ENCODE measurements at places on chromosomes 16 and 17. TPM values are rescaled to one million over a fixed set of nuclear protein-coding genes. Genes with fewer than 3 reads are reported as not detected.

TP53TG3C gene
- polyA plus RNA-seq = not detected

PPY gene
- polyA plus RNA-seq = 0.65 TPM

BRD7 gene
- 130 TPM for polyA plus RNA-seq

EEF2KMT gene
- 13.0 TPM for polyA plus RNA-seq

TMEM97 gene
- polyA plus RNA-seq = 56.2 TPM

KRTAP2-3 gene
- not detected for polyA plus RNA-seq

ATP5PD gene
- polyA plus RNA-seq = 343 TPM

KRTAP4-4 gene
- not detected for polyA plus RNA-seq

PYDC1 gene
- not detected for polyA plus RNA-seq

IST1 gene
- 288 TPM for polyA plus RNA-seq

HID1 gene
- polyA plus RNA-seq = 13.5 TPM

LPO gene
- polyA plus RNA-seq = 0.29 TPM

CUEDC1 gene
- 41.8 TPM for polyA plus RNA-seq

CCL1 gene
- polyA plus RNA-seq = not detected

TEX14 gene
- polyA plus RNA-seq = 0.47 TPM

DNA sequence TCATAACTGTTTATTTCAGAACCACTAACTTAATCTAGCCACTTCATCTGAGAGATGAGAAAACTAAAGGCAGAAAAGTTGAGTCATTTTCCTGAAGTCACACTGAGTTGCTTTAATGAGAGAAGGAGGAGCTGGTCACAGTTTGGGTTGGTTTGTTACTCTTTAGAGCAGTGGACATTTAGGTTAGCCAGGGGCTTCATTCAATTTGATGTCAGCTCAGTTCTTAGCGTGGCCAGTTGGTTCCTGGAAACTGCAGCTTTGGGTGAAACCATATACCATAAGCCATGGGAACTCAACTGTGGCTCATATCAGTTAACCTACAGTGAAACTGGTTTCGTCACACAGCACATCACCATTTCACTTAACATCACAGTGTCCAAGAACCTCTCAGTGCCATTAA, 59.2 kb upstream of the ADORA2B start:
- no peak for DNase-seq

DNA sequence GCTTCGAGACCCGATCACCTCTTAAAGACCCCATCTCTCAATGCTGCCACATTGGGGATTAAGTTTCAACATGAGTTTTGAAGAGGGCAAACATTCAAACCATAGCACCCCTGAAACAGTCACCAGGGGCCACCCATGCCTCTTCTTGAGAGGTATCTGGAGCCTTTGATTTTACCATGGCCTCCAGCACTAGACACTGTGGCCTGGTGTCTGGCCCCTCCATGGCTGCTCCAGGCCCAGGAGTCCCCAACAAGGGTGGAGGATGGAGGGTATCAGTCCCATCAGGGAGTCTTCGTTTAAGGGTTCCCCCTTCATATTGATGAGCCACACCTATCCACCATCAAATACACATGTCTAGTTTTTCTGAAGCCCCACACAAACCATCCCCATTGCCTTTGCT, 66.5 kb upstream of the CDH5 start:
- no peak for DNase-seq

DNA sequence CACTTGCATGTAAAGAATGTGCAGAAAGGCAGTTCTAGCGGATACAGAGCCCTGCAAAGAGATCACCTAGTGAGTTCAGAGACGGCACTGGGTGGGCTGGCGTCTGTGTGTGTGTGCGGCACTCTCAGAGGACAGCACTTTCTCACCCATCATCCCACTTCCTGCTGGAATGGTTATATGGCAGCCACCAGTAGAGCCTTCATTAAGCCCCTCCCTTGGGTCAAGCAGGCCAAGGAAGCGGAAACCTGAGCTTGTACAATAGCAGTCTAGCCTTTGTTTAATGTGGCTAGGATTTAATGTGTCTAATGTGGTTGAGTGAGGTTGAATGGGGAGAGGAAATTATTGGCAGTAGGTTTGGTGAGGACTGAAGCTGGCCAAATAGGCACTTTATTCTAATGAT, 88.3 kb upstream of the ELAC2 start:
- no peak for DNase-seq

GRCh38 chr16:87156195-87156594, 161.0 kb downstream of the C16orf95 start:
- DNase-seq = no peak

DNA sequence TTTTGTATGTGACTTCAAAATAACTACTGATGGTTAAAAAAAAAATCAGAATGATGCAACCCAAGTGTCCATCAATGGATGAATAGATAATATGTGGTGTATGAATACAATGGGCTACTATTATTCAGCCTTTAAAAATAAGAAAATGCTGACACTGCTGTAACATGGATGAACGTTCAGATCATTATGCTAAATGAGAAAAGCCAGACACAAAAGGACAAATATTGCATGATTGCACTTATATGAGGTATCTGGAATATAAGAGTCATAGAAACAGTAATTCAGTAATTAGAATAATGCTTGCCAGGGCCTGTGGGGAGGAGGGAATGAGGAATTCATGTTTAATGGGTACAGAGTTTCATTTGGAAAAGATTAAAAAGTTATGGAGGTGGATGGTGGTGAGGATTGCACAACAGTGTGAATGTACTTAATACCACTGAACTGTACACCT, 25.4 kb downstream of the TENT4B start:
- no peak for DNase-seq

- no peak for DNase-seq
Measured at GRCh38 chr16:57038166-57038565, 48.8 kb downstream of the NLRC5 start.

GRCh38 chr17:55873017-55873758, 122.3 kb downstream of the PCTP start:
- no peak for DNase-seq

DNA sequence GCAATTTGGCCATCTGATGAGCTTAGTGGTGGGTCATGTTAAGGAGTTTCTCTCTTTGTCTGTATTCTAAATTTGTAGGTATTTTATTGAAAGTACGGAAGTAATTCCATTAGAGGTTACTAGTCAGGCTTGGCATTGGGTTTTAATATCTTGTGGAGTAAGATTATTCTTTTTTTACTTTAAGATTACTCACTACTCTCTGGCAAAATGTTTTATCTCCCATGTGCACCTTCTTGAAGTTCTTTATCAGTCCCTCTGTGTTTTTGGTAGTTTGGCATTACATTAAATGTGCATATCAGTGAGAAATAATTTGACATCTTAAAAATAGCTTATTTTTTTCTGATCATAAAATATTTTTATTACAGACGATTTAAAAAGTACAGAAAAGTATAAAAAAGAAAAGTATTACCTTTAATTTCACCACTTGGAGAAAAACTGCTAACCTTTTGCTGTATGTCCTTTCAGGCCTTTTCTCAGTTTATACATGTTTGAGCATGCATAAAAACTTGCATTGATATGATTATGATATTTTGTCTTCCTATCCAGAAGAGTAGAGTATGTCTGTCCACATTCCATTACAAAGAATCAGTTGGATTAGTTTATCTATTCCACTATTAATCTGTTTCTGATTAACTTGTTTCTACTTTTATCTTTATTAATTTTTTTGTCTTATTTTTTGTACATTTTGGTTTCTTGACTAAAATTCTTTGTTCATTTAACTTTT, 198.3 kb downstream of the SPECC1 start:
- DNase-seq = no peak

- no peak for DNase-seq
Measured at GRCh38 chr16:90061437-90061836, 15.7 kb downstream of the PRDM7 start.

- DNase-seq = no peak
Measured at GRCh38 chr16:55498101-55498500, 10.8 kb upstream of the LPCAT2 start.

DNA sequence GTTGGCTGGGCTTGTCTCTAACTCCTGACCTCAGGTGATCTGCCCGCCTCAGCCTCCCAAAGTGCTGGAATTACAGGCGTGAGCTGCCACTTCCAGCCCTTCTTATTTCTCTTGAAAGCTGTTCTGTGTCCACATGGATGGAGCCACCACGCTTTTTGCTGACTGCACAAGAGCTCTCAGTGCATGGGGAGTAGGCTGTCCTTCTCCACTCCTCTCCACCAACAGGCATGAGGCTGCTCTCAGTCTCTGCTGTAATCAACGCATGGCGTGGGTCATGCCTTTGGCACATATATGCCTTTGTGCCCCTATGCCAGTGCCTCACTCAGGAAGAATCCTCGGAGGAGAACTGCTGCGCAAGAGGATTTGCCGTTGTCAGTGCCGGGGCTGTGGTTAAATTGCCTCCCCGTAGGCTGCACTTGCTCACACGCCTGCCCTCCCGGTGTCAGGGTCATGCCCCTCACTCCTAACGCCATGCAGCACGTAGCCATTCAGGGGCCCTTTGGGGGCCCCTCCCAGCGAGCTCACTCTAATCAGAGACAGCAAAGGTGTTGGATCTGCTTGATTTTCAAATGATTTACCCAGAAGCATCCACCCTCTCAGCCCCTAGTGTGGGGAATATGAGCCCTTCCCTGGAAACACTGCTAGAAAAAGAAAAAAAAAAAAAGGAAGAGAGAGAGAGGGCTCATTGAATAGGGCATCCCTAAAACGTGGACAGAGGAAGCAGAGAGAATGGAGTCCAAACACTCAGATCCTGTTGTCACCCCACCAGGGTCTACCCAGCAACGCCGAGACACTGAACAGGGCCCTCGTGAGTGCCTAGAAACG, 47.5 kb upstream of the ZCCHC14 start:
- DNase-seq = no peak

DNA sequence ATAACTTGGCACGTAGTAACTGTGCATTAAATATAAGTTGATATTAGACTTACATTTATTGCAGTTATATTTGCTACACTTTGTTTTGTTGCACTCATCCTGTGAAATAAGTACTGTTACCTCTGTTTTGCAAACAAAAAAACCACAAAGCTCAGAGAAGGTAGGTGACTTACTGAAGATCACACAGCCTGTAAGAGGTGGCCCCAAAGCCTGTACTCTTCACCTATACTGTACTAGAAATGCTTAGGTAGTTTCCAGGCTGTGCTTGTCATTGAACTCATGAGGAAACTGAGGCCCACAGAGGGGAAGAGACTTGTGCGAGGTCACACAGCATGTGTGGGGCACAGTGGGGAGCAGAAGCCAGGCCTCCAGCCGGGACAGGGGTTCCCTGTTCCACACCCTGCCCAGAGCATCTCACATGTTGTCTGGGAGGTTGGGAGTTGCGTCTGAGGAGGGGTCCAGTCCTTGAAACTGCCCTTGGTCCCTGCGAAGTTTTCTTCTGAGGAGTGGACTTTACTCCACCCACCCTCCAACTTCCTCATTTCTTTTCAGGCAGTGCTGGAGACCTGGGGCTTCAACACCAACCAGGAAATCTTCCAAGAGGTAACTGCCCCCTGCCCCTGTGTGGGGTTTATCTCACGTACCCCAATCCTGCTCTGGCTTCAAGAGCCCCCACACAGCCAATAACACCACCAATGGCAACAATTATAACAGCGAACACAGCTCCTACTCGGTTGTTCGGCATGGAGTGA, 13.0 kb downstream of the CETP start:
- DNase-seq = no peak

GRCh38 chr16:4018391-4018790, 97.9 kb downstream of the ADCY9 start:
- no peak for DNase-seq

DNA sequence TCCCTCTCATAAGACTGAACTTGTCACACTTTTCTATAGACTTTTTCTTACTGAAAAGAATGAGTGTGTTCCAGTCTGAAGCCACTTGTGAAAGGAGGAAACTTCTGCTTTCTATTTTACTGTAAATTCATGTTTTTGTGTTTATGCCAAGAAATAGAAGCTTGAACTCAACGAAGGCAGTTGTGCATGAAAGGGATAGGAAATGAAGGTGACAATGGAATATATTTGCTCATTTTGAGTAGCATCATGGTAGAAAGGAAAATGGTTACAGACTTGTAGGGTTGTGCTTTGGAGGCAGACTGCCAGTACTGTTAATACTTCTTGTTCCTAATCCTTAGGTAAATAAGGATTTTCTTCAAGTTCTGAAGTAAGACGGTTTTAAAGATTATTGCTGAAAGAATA, 8.1 kb downstream of the CLTC start:
- DNase-seq = no peak

- no peak for DNase-seq
Measured at GRCh38 chr17:28174352-28175046, 132.0 kb downstream of the NLK start.

Data from right renal pelvis (tissue), 4 donors.